ENCODE measurements at places on chromosomes 1 and 21. TPM values are rescaled to one million over a fixed set of nuclear protein-coding genes. Genes with fewer than 3 reads are reported as not detected.
A peak's percentile ranks its signal among the peaks of the same experiment; 100 is the strongest.

GRCh38 chr1:19337289-19337688 lies 25.2 kb downstream of the SLC66A1 start:
- no peak for DNase-seq

DNA sequence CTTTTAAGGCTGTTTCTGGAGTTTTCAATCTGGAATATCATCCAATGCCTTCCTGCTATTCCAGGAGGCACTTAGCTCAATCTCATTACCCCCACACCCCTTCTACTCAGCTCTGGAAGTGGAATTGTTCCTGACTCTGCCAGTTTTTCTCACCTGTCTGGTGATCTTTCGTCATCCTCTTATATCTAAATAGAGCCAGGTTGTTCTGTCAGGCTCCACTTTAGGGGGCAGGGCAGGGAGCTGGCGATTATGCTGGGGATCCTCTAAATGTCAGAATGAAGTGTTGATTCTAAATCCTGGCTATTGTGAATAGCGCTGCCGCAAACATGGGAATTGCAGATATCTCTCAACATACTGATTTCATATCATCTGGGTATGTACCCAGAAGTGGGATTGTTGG lies 63.6 kb upstream of the ETV3 start:
- DNase-seq, result no peak

DNA sequence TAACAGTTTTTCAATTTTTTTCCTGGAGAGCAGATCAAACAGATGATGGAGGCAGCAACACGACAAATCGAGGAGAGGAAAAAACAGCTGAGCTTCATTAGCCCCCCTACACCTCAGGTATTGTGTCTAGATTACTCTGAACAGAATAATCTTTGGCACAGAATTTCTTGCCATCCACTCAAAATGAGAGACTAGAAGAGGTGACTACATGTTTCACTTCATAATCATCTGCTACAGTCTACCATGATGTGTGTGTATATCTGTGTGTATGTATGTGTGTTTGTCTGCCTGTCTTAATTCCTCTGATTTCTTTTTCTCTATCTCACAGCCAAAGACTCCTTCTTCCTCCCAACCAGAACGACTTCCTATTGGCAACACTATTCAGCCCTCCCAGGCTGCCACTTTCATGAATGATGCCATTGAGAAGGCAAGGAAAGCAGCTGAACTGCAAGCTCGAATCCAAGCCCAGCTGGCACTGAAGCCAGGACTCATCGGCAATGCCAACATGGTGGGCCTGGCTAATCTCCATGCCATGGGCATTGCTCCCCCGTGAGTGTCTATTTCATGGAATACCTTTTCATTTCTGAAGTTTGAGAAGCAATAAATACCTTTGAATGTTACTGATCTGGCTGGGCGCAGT lies 11.4 kb downstream of the PRPF3 start:
- DNase-seq, result no peak

GRCh38 chr1:24965571-24965930 lies 35.5 kb upstream of the RUNX3 start:
- no peak for DNase-seq

DNA sequence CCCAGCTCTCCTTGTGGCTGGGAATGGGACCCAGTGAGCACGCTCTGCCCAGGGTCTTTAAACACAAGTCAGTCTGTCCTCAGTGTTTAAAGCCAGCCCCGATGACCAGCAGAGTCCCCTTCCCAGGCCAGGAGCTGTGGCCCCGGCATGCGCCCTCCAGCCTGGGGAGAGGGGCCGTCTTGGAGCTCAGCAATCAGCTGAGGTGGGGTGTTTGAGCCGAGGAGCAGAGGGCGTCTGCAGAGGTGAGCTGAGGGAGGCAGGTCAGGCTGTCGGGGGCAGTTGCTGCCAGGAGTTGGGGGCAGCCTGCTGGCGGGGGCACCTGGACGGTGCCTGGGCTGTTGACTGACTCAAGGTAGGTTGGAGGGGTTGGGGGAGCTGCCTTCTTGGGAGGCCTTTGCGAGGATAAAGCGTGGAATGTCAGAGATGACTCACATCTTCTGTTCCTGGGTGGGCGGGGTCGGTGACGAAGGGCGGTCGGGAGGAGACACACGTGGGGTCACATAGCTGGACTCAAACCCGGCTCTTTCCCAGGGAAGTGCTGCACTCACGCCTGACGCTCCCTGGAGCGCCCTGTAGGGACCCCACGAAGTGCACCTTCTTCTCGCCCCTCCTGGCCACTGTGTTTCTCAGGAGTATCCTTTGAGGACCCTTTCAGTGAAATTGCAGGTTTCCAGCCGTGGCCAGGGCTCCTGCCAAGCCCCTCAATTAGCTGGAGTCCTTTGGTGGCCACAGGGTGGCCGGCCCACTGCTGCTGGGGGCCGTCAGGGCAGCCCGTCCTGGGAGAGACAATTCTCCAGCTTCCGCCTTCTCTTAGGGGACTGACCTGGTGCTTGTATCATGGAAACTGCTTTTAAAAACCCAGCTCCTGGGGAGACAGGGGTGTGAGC lies 86.2 kb downstream of the SIK1 start:
- DNase-seq, result no peak

GRCh38 chr1:25217598-25218232 lies 14.6 kb downstream of the SYF2 start:
- no peak for DNase-seq

GRCh38 chr1:232925421-232926220 lies 24.8 kb upstream of the NTPCR start:
- no peak for DNase-seq

- no peak for DNase-seq
Observed at GRCh38 chr1:94993931-94994645, 67.2 kb upstream of the CNN3 start.

DNA sequence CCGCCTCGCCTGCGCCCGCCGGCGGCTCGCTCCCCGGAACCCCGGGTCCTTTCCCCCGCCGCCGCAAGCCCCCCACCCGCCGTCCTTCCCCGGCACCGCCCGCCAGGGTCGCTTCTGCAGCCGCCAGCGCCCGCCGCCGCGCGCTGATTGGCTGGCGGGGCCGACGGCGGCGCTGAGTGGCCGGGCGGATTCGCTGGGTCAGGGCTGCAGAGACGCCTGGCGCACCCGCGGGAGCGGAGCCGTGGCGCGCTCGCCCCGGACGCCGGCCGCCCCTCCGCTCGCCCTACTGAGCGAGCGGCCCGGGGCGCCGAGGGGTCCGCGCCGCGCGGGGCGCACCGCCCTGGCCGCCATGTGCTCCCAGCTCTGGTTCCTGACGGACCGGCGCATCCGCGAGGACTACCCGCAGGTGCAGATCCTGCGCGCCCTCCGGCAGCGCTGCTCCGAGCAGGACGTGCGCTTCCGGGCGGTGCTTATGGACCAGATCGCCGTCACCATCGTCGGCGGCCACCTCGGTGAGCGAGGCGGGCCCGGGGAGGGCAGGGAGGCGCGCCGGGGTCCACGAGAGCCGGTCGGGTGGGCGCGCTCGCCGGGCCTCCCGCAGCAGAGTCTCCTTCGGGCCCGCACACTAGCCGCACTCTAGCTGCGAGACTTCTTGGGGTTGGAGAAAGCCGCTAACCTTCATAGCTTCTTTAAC lies at the start of gene RIMKLA:
Gene RIMKLA (plus strand): TSS at position 207 of the 694 bp plus-strand sequence. CDS start 143 bp downstream, at position 350.
- DNase-seq, result peak; percentile 25

GRCh38 chr1:217011097-217011496 lies 287.9 kb upstream of the ESRRG start:
- DNase-seq, result no peak

DNA sequence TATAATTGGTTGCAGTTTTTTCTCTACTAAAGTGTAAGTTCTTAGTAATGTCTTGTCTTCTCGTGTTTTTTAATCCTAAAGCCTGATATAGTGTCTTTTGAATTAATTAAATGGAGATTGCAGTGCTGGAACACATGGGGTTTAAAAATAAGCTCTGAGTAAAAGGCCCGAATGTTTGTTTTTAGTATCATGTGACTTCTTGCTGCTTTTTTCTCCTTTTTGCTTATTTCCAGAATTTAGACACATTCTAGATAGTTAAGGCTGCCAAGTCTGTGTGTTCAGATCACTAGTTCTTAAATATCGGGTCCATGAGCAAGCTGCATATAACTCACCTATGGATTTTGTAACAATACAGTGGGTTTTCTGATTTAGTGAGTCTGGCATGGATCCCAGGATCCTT lies 27.5 kb downstream of the KCTD3 start:
- DNase-seq, result no peak

- no peak for DNase-seq
Observed at GRCh38 chr1:13616234-13616633, 32.6 kb downstream of the PDPN start.

- no peak for DNase-seq
Observed at GRCh38 chr1:170881268-170882265, 53.8 kb upstream of the MROH9 start.

DNA sequence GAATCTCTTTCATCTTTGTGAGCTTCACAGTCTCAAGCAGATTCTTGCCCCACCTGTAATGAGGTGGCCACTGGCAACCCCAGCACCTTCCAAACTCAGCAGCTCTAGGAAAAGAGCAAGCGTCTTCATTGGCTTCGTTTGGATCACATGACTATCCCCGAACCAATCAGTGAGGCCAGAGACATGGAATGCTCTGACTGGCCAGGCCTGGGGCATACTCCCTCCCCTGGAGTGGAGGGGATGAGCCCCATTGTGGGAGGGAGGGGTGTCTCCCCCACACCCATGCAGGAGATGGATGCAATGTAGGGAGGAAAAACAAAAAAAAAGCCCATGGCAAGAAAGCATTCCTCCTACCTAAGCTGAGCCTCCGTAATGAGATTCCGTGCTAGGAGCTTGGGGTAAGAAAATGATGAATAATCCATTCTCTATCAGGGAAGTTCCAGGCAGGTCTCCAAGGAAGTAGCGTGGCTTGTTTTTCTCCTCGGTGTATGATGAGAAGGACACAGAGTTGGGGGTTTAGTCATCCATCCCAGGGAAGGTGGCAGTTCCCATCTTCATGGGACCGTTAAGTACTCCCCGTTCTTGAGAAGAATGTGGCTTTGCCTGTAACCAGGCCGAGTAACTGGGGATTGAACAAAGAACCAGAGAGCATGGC lies 32.7 kb downstream of the FHAD1 start:
- DNase-seq, result no peak

GRCh38 chr1:5796028-5796427 lies 196.2 kb downstream of the NPHP4 start:
- no peak for DNase-seq

DNA sequence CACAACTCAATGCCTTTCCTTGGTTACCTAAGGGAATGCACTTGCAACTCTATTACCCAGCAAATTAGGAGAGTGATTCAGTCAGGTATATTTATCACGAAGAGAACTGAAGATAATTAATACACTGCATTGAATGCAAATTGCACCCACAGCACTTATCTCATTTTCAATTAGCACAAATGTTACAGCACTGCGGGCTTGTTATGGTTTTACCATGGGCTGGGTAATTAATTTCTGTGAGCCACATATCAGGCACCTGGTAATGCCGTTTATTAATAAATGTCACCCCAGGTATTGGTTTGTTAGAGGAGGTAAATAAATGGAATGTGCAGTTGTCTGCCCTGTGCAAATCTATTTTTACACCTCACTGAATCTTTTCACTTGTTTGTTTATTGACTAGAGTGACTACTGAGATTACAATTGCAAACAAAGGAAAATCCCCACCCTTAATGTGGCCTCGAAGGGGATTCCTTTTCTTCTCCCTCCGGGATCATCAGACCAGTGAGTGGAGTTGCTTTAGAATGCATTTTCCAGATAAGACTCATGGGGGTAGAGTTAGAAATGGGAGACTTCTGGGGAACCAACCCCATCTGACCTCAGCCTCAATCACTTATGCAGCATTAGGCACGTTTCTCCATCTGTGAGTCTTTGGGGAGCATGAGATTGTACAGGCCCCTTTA lies 269.3 kb downstream of the RPS6KC1 start:
- DNase-seq, result no peak

DNA sequence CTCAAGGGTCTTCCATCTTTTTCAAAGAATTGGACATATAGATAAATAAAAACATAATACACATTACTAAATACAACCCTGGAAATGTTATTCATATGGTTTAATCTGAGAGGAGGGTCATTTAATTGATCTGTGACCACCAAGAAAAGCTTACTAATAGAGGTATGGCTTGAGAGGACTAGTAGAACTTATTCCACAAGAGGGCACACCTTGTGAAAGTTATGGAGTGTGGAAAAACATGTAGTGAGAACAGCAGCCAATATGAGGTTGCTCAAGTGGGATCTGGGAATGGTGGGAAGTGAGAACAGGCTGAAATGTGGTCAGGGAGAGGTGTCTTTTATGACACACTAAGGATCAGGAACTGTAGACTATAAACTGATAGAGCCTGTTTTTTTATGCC lies 973.5 kb upstream of the B3GALT2 start:
- no peak for DNase-seq

- DNase-seq, result no peak
Observed at GRCh38 chr1:117001254-117001927, at the start of gene CD101. TSS of gene CD101 (plus strand) at chr1:117001760. CDS start at chr1:117001818, 58 bp downstream.

GRCh38 chr1:40199126-40199525 lies 37.9 kb downstream of the RLF start:
- no peak for DNase-seq

GRCh38 chr1:166273618-166274017 lies 106.8 kb upstream of the FAM78B start:
- no peak for DNase-seq

- DNase-seq, result no peak
Observed at GRCh38 chr1:103162360-103162759, 54.0 kb upstream of the COL11A1 start.

GRCh38 chr1:75233302-75233929 lies 99.2 kb downstream of the LHX8 start:
- no peak for DNase-seq

DNA sequence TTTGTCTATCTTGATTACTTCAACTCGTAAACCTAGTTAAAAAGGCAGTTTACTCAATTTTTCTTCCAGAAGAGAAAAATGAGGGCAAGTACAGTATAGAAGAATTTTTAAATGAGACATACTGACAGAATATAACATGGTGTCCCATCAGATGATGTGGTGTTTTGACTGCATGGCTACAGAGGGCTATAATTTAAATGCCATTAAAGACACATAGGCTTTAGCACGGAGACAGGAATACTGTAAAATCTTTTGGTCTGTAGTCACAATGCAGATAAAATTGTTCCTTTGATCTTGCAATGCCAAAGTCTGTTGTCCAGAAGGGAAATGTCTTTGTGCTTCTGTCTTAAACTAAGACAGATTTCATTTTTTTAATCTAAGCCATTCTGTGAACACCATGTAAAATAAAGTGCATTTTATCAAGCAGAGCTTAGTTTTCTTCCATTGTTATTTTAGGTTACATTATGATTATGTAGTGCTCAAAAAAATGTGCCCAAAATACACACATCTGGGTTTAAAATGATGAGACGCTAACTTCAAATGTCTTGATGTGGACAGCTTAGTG lies 249.6 kb downstream of the PTPRC start:
- no peak for DNase-seq

PTBP2 gene
- polyA plus RNA-seq, result 2.7 TPM

OVAAL gene
- not detected for polyA plus RNA-seq

PLK3 gene
- 14.3 TPM for polyA plus RNA-seq

GPR25 gene
- polyA plus RNA-seq, result 0.30 TPM

ATP8B2 gene
- 48.5 TPM for polyA plus RNA-seq

ADSS2 gene
- polyA plus RNA-seq, result 27.5 TPM

TNNT2 gene
- not detected for polyA plus RNA-seq

B3GALT2 gene
- polyA plus RNA-seq, result 0.07 TPM

All from naive thymus-derived CD8-positive, alpha-beta T cell (primary cell).